ENCODE measurements at places on chromosomes 3 and 15. TPM values are rescaled to one million over a fixed set of nuclear protein-coding genes. Genes with fewer than 3 reads are reported as not detected.

C15orf62 gene
- total RNA-seq: 0.11 TPM

UROC1 gene
- not detected for total RNA-seq

LRRIQ4 gene
- total RNA-seq: not detected

RTP3 gene
- total RNA-seq: not detected

C3orf70 gene
- 29.9 TPM for total RNA-seq

CLDND1 gene
- total RNA-seq: 107 TPM

MCF2L2 gene
- 3.6 TPM for total RNA-seq

GOLGA8N gene
- total RNA-seq: 22.3 TPM

MRPS25 gene
- 19.8 TPM for total RNA-seq

NLGN1 gene
- 51.8 TPM for total RNA-seq

RFTN1 gene
- total RNA-seq: 26.3 TPM

PRR23C gene
- not detected for total RNA-seq

PPP1R14D gene
- total RNA-seq: not detected

UPK1B gene
- 141 TPM for total RNA-seq

HEXA gene
- 64.0 TPM for total RNA-seq

WNT7A gene
- not detected for total RNA-seq

DAZL gene
- total RNA-seq: not detected

MYLK gene
- 1,524 TPM for total RNA-seq
